ENCODE measurements at places on chromosomes 2 and 18. TPM values are rescaled to one million over a fixed set of nuclear protein-coding genes. Genes with fewer than 3 reads are reported as not detected.
A peak's percentile ranks its signal among the peaks of the same experiment; 100 is the strongest.

GRCh38 chr2:37564356-37564755, 107.1 kb downstream of the CDC42EP3 start:
- peaks cover 18% of the 10 kb centered on the region for H3K4me1 ChIP-seq
- peaks cover 5% of the 10 kb centered on the region for H3K36me3 ChIP-seq
- H3K4me3 ChIP-seq = no peak overlapping the region
- H3K27me3 ChIP-seq = no peaks in the 10 kb centered on the region
- DNase-seq = no peak

DNA sequence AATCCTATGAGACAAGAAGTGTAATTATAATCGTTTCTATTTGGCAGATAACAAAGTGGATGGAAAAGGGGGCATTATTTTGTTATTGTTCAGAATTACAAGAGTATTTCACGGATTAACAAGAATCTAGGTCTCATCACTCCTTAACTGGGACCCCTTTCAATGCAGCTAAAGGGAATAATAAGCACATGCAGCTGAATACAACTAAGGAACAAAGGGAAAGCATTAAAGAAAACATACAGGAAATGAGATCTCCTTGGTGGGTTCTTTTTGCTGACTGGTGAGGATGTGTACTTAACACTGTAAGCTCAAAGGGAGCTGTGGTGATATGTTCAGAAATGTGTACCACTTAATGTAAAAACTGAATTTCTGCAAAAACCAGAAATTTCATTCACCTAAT, 140.5 kb upstream of the WDSUB1 start:
- H3K36me3 ChIP-seq = peaks cover 5% of the 10 kb centered on the region
- H3K27ac ChIP-seq = no peak overlapping the region
- H3K4me3 ChIP-seq = no peak overlapping the region
- no peaks in the 10 kb centered on the region for H3K27me3 ChIP-seq
- H3K4me1 ChIP-seq = peaks cover 5% of the 10 kb centered on the region
- DNase-seq = no peak

The IL18R1 gene
- 37.3 TPM for total RNA-seq

The OR6B2 gene
- total RNA-seq = not detected

The CSRNP3 gene
- total RNA-seq = not detected

- H3K36me3 ChIP-seq = peaks cover under 1% of the 10 kb centered on the region
- H3K27ac ChIP-seq = no peak overlapping the region
- H3K4me1 ChIP-seq = no peaks in the 10 kb centered on the region
- H3K27me3 ChIP-seq = no peaks in the 10 kb centered on the region
Observed at GRCh38 chr2:118638453-118638852, 209.0 kb downstream of the EN1 start.

The ARHGEF33 gene
- 0.62 TPM for total RNA-seq

The KLHL41 gene
- 0.17 TPM for total RNA-seq

GRCh38 chr2:144939590-144939989, 419.7 kb upstream of the ZEB2 start:
- DNase-seq = no peak
- no peak overlapping the region for H3K4me3 ChIP-seq
- no peak overlapping the region for H3K27ac ChIP-seq
- no peaks in the 10 kb centered on the region for H3K36me3 ChIP-seq

GRCh38 chr2:23418461-23418911, 33.5 kb downstream of the KLHL29 start:
- no peak overlapping the region for H3K27ac ChIP-seq
- H3K36me3 ChIP-seq = no peaks in the 10 kb centered on the region
- DNase-seq = no peak
- H3K4me3 ChIP-seq = no peak overlapping the region
- H3K27me3 ChIP-seq = peaks cover 19% of the 10 kb centered on the region

The IL37 gene
- total RNA-seq = not detected

The FSHR gene
- total RNA-seq = not detected

DNA sequence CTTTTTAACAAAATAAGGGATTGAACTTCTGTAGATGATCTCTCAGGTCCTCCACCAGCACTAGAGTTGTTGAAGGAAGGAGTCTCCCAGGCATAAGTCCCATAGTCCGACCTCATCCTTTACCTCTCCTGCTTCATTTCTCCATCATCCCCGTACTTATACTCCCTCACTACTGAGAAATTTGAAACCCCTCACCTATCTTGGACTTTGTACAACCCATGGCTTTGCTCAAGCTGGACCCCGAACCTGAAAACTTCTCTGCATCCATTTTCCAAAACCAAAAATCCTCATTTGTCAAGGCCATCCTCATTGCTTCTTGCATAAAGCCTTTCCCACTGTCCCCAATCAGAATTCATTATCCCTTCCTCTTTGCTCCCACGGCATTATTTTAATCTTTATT, 482 bp upstream of the NHEJ1 start:
- peaks cover 15% of the 10 kb centered on the region for H3K4me1 ChIP-seq
- peak overlapping the region; percentile 96 for H3K27ac ChIP-seq
- peaks cover 11% of the 10 kb centered on the region for H3K36me3 ChIP-seq

DNA sequence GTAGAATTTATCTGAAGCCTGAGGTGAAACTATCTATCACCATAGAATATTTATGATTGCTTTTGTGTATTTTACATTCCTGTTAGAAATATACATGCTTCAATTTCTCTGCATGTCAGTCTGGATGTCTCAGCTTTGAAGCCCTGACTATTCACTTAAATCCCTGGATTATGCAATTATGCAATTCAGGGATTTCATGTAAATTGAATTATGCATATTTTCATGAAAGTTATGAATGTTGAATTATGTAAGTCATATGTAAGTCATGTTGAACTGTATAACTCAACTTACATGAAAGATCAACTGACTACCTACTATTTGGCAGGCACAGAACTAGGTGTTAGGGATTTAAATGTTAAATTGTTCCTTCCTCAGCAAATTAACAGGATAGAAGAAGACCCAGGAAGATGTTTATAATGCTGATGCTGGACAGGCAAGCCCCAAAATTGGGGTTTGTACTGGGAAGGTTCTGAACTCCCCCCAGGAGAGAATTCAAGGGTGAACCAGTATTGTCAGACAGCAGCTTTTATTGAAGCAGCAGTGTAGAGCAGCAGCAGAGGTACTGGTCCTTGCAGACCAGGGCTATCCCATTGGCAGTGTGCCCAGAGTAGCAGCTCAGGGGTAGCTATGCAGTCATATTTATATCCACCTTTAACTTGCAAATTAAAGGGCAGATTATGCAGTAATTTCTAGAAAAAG, 236.5 kb downstream of the ZNF804A start:
- DNase-seq = no peak
- no peaks in the 10 kb centered on the region for H3K27me3 ChIP-seq
- H3K4me1 ChIP-seq = no peaks in the 10 kb centered on the region
- no peak overlapping the region for H3K27ac ChIP-seq

The NLRC4 gene
- total RNA-seq = 0.14 TPM

The TMEM178A gene
- total RNA-seq = 0.17 TPM

DNA sequence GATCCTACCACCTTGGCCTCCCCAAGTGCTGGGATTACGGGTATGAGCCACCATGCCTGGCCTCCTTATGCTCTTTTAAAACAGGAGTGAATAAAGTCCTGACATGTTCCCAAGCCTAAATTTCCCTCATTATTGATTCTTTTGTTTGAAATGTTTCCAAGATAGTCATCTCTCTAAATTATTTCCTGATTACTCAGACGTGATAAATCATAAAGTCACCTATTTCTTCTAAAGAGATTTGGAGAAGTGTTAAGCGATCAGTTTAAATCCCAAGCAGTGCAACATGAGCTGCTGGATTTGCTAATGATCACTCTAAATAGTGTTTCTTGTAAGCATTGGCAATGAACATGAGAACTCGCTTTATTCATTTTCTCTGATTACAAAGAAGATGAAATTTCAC, 51.8 kb downstream of the PMAIP1 start:
- peaks cover 43% of the 10 kb centered on the region for H3K27me3 ChIP-seq
- no peak overlapping the region for H3K27ac ChIP-seq
- peaks cover 9% of the 10 kb centered on the region for H3K4me1 ChIP-seq
- no peak for DNase-seq
- H3K4me3 ChIP-seq = no peak overlapping the region
- peaks cover 2% of the 10 kb centered on the region for H3K36me3 ChIP-seq

The PCARE gene
- not detected for total RNA-seq

The TFCP2L1 gene
- total RNA-seq = 0.03 TPM

The FARSB gene
- 16.6 TPM for total RNA-seq

The LDAH gene
- 19.1 TPM for total RNA-seq

DNA sequence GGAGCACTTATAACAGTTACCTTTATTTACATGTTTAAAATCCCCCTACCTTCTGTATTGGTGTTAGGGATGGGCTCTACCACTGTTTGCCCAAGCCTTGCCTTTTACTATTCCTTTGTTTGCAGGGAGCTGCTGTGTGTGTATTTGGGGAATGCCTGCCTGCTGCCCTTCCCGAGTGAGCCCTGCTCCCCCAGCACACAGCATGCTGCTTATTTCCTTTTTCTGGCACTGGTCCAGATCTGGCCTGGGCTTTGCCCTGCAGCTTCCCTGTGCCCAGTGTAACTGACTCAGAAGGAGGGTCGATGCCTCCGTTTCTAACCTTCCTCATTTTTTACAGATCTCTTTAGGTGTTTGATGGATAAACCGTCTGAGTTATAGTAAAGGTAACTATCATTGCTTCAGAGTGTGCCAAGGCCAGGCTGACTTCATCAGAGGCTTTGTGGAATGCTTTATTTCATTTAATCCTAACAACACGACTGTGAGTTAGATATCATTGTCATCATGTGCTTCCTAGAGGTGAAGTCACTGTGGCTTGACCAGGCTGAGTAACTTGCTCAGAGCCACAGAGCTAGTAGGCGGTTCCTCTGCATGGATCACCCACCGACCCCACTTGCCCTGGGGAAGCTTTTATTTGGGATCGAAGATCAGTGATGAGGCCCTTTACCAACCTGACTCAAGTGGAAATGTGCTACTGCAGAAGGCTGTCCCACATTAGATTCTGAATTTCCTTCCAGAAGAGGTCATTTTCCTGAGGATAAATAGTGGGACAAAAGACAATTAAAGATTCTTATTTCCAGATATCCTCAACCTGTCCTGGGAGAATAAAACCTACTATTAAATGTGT, 238.8 kb downstream of the ZNF407 start:
- peaks cover 10% of the 10 kb centered on the region for H3K36me3 ChIP-seq
- no peak overlapping the region for H3K27ac ChIP-seq
- H3K27me3 ChIP-seq = no peaks in the 10 kb centered on the region
- H3K4me1 ChIP-seq = peaks cover 20% of the 10 kb centered on the region
- no peak for DNase-seq

- no peaks in the 10 kb centered on the region for H3K4me1 ChIP-seq
- no peak overlapping the region for H3K27ac ChIP-seq
- H3K4me3 ChIP-seq = no peak overlapping the region
- H3K36me3 ChIP-seq = no peaks in the 10 kb centered on the region
- no peak for DNase-seq
- H3K27me3 ChIP-seq = no peaks in the 10 kb centered on the region
Observed at GRCh38 chr2:232896720-232897597, 26.9 kb downstream of the SNORC start.

- no peak overlapping the region for H3K4me3 ChIP-seq
- H3K27ac ChIP-seq = no peak overlapping the region
- DNase-seq = no peak
- H3K27me3 ChIP-seq = peaks cover 20% of the 10 kb centered on the region
- no peaks in the 10 kb centered on the region for H3K36me3 ChIP-seq
Observed at GRCh38 chr2:9975805-9976447, 24.4 kb downstream of the GRHL1 start.

The ACTG2 gene
- 0.43 TPM for total RNA-seq

DNA sequence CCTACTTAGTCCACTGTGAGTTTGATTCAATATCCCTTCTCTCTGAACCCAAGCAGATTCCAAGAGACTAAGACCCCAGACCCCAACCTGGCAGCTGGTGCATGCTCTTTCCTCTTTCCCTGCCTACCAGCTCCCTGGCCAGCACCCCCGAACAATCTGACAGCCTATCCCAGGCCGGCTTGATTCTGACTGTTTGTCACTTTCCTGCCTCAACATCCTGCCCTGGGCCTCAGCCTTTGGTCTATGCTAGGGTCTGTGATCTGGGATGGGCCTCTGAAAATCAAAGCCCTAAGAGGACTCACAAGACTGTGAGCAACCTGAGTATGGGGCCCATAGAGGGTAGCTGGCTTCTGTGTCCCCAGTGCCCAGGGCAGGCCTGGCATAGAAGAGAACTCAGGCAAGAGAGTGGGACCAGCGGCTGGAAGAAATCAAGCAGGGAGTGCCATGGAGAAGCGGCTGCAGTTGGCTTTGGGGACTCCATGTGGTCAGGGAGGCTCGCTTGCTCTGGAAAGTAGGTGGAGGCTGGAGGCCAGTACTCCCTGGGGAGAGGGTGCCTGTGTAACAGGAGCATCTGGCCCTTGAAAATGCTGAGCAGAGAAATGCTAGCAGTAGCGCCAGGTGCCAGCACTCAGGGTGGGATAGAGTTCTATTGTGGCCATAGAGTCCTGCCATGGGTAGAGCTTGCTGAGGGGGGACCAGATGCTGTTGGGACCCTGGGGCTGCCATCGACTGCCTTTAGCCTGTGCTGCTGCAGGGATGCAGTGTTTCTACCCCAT, 343.9 kb downstream of the DYSF start:
- no peak overlapping the region for H3K4me3 ChIP-seq
- no peak for DNase-seq
- H3K4me1 ChIP-seq = no peaks in the 10 kb centered on the region
- no peaks in the 10 kb centered on the region for H3K36me3 ChIP-seq
- H3K27ac ChIP-seq = no peak overlapping the region

The FBXO41 gene
- total RNA-seq = 35.7 TPM

DNA sequence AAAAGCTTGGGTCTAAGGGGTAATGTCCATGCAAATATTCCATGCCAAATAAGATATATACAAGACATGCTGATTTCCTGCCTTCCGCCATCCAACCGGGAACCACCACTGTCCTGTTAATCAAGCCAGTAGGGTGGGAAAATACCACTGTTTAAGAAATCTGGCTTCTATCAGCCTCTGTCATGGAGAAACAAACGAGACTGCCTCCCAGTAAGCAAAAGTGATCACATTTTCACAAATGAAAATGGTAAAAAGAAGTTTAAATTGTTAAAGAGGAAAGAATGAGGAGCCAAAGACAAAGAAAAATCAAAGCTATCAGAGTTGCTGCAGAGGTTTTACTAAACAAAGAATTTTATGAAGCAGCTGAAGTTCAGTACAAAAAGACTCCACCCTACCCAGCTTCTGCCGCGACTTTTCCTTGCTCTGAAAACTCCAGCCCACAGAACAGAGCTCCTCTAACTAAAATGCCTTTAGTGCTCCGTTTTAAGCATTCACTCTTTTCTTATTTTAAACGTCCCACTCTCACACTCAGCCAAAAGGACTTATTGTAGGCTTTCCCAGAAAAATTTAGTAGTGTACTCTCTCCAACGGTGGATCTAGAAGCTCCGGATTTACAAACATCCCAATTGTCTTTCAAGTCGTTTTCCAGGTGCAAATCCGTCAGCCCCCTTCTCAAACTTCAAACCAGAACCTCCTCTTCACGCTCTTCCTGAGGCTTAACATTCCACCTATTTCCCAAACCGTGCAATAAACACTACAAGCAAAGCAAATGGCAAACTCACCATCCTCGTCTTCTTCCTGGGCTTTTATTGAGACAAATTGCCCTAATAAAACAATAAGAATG, 613 bp downstream of the COL5A2 start:
- DNase-seq = no peak
- no peak overlapping the region for H3K27ac ChIP-seq
- H3K4me3 ChIP-seq = peak overlapping the region; percentile 44
- no peaks in the 10 kb centered on the region for H3K36me3 ChIP-seq
- H3K27me3 ChIP-seq = peaks cover 21% of the 10 kb centered on the region
- H3K4me1 ChIP-seq = peaks cover 7% of the 10 kb centered on the region

- no peaks in the 10 kb centered on the region for H3K36me3 ChIP-seq
- no peak for DNase-seq
- H3K4me1 ChIP-seq = no peaks in the 10 kb centered on the region
Observed at GRCh38 chr2:140295767-140296166, 1515.6 kb upstream of the NXPH2 start.

The CD207 gene
- not detected for total RNA-seq

GRCh38 chr2:238895891-238896600, 48.2 kb downstream of the TWIST2 start:
- no peaks in the 10 kb centered on the region for H3K4me1 ChIP-seq
- peaks cover 2% of the 10 kb centered on the region for H3K27me3 ChIP-seq
- H3K4me3 ChIP-seq = no peak overlapping the region
- H3K27ac ChIP-seq = no peak overlapping the region
- DNase-seq = no peak
